Ureter (tissue), 1 donor: ENCODE measurements at places on chromosomes 6 and 20.
A peak's percentile ranks its signal among the peaks of the same experiment; 100 is the strongest.

- no peak for DNase-seq
Observed at GRCh38 chr6:3456395-3456897, 404 bp downstream of the SLC22A23 start.

- DNase-seq = no peak
Observed at GRCh38 chr6:42406306-42407280, 45.1 kb downstream of the TRERF1 start.

- no peak for DNase-seq
Observed at GRCh38 chr6:99219788-99220187, 129.7 kb downstream of the FAXC start.

DNA sequence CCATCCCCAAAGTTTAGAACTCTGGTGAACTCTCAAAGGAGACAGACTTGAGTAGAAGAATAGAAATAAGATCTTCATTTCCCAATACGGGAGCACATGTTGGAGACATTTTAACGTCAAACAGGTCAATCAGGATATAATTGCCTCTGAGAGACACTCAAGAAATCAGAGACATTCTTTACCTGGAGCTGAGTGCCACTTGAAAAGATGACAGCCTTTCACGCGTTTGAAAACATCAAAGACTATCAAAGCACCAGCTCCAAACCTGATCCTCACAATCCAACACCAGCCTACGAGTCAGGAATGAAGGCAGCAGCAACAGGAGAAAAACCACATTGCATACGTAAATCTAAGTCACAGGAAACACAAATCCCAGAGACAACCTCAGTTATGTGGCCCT, 571.5 kb upstream of the CDH4 start:
- DNase-seq = no peak

DNA sequence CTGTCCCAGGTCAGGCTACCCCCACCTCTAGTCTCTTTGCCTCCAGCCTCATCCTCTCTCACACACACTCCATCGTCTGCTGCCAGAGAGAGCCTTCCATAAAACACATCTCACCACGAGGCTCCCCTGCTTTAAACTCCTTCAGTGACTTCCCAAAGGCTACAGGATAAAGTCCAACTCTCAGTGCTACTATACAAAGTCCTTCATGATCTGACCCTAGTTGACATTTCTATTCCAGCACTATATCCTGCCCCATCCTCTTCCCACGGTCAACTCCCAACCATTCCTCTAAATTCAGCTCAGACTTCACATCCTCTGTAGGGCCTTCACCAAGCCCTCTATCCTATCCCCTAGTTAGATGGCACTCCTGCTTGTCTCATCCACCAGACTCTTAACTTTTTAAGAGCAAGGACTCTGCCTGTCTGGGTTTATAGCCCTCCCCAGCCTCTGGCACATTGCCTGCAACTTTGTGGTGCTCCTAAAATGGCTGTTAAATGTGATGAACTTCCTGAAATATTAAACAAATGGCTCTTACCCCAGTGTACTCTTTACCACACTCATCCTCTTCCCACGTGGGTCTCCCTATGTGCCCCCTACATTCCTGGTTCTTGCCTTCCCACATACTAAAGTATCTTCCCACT, 36.1 kb downstream of the KIF16B start:
- no peak for DNase-seq

- no peak for DNase-seq
Observed at GRCh38 chr6:93581371-93581770, 162.0 kb upstream of the EPHA7 start.

DNA sequence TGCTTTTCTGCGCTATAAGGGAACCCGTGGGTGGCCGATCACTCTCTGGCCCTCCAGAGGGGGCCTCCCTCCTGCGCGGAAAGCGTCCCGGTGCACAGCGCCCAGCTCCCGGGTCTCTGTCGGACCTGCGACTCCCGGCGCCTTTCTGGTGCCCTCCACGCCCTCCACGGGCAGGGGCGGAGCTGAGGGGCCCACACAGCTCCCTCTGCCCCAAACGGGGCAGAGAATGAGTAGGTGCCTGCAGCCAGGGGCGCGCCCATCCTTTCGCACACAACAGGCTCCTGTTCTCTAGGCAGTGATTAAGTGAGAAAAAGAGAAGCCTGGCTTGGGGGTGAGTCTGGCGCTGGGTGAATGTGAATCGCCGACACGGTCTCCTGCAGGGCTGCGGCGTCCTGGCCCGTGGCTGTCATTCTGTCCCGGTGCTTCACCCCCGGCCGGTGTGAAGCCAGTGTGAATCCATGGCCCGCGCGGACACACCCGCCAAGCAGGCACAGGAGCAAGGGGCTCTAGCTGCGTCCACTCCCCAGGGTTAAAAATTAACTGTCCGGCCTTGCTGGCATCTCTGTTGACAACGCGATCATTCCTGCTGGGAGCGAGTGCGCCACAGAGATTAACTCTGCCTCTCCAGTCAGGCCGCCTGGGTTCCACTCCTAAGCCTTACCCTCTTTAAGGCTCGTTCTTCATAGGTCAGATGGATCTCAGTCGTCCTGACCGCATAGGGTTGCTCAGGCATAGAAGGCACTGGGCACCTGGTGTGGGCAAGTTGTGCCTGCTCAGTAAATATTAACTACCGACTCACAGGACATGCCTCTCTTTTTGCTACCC, 88.8 kb downstream of the PCSK2 start:
- no peak for DNase-seq

DNA sequence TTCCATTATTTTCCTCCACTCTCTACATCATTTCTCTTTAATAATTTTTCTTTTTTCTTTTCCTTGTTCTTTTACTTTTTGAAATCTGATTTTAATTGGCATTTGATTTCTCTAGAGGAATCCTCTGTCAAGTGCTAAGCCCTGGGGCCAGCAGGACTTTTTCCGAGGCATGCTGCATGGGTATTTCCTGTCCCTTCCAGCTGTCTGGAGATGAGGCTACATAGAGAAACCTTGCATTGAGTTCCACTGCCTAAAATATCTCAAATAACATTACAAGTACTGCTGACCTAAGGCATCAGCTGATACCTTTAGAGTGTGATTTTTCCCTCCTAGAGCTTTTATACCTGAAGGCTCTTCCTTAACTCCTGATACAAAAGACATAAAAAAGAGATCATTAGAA, 6.2 kb downstream of the RNF217 start:
- DNase-seq = no peak

DNA sequence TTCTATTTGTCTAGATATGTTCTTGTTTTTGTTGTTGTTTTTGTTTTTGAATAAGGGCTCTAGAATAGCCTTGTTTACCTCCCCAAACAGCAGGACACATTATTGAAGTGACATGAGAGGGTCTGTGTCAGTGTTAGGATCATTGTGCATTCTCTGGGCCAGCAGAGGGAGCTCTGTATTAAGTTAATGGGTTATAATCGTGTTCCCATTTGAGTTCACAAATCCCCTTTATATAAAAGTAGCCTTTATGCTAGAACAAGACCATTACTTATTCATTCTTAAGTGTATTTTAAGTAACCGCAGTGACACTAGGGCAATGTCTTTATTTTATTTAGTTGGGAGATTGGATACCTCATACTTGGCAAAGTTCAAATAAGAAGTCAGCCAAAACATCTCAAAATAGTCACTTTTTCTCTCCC, 44.8 kb downstream of the STK4 start:
- peak; percentile 63 for DNase-seq

- no peak for DNase-seq
Observed at GRCh38 chr6:20104696-20105095, 107.6 kb downstream of the MBOAT1 start.

- no peak for DNase-seq
Observed at GRCh38 chr20:32440069-32440757, 82.1 kb downstream of the ASXL1 start.

GRCh38 chr20:61991476-61991875, 74.2 kb downstream of the TAF4 start:
- no peak for DNase-seq

DNA sequence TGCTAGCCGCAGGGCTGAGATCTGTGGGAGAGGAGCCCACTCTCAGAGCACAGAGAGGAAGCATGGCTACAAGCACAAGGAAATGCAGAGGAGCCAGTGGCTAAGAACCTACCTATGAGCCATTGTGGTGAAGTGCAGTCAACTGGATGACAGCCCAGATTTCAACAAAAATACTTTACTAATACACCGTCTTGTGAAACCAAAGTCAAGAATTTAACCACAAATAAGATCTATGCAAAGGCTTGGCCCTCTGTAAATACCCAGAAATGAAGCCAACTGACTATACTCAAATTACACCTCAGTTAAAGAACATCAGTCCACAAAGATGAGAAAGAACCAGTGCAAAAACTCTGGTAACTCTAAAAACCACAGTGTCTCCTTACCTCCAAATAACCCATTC, 40.1 kb upstream of the PTCHD4 start:
- DNase-seq = no peak

DNA sequence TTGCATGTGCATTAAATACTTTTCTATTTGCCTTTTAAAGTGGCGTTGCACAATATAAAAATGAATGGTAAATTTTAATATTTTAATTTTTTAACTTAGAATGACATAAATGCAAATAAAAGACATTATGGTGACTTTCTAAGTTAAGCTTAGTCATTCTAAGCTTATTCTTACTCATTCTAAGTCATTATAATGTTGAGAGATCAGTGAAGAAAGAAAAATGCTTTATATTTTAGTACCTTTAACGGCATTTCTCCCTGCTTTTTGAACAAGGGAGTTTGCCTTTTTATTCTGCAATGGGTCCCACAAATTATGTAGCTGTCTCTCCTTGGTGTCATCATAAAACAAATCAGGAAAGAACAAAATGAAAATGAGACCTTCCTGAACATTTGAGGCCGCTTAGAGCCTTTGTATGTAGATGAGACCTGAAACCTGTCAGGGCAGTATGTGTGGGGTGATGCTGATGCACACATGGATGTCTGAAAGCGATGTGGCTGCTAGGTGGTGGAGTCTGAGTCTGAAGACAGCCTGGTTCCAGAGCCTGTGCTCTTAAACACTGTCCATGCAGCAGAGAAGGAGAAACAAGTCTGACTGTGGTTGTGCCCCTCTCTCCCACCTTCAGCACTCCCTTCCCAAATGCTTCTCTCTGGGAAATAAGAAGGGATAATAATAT, 158.0 kb downstream of the PHF3 start:
- DNase-seq = no peak

DNA sequence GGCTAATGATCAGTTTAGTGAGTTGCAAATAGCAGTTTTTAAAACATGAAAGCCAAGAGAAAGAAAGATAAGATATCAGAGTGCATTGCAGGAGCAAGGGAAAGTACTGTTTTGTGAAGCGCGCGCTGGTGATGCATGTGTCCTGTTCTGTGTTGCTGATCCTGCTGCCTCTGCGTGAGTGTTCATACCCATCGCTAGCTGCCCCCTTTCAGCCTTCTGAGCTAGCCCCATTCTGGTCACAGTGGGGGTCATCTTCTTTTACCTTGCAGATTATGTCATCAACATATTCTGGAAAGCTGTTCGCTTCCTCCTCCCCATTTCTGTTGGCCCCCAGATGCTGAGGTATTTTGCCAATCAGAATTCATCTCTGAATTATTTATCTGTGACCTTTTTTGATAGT, 1.9 kb downstream of the MRAP2 start:
- no peak for DNase-seq

DNA sequence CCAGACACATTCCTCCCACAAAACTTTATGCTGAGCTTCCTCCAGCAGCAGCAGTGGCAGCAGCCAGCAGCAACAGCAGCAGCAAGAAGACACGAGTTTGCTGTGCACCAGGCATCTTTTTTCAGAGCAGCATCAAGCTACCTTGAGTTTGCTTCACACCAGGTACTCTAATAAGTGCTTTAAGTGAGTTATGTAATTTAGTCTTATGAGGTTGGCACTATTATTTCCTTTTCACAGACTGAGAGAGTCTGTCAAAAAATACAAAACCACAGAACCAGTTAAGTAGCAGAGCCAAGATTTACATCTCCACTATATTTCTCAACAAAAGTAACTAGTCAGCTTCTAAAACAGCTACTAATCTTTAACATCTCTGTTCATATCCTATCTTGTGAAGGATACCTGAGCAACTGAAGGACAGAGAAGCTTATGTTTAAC, 23.7 kb downstream of the RANBP9 start:
- no peak for DNase-seq

DNA sequence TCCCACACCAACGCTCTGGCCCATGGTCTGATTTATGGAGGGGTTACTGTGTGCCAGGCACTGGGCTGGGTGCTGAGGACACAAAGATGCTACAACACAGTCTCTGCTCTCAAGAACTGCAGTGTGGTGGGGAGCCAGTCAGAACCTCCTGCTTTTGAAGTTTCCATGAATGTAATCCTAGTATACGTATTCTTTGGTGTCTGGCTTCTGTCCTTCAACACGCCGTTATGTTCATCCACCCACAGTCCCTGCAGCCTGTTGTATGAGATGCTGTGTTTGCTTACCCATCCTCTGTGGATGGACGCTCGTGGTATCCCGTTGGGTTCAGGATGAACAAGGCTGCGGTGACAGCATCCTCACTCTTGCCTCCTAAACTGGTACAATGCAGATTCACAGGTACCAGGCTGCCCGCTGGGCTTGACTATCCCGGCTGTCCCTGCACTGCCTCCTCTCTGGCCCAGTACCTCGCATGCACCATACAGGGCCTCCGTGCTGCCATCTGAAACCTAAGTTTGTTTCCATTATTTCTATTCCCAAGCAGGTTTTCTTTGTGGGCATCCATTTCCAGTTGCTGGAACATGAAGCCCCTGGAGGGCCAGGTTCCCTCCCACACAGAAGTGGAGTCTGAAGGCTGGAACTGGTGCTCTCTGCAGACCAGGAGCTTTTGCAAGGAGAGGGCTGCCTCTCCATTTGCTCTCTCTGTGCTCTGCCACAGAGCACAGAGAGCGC, 364.5 kb downstream of the ZFAND3 start:
- no peak for DNase-seq

GRCh38 chr6:38012573-38012972, 193.0 kb downstream of the ZFAND3 start:
- no peak for DNase-seq

- DNase-seq = peak; percentile 37
Observed at GRCh38 chr6:158786645-158787304, 32.4 kb downstream of the EZR start.

- DNase-seq = no peak
Observed at GRCh38 chr20:49286689-49287551, 9.1 kb upstream of the ZNFX1 start.

GRCh38 chr20:13610184-13610583, 28.5 kb downstream of the TASP1 start:
- no peak for DNase-seq

- no peak for DNase-seq
Observed at GRCh38 chr6:72035966-72036365, 149.6 kb downstream of the RIMS1 start.

DNA sequence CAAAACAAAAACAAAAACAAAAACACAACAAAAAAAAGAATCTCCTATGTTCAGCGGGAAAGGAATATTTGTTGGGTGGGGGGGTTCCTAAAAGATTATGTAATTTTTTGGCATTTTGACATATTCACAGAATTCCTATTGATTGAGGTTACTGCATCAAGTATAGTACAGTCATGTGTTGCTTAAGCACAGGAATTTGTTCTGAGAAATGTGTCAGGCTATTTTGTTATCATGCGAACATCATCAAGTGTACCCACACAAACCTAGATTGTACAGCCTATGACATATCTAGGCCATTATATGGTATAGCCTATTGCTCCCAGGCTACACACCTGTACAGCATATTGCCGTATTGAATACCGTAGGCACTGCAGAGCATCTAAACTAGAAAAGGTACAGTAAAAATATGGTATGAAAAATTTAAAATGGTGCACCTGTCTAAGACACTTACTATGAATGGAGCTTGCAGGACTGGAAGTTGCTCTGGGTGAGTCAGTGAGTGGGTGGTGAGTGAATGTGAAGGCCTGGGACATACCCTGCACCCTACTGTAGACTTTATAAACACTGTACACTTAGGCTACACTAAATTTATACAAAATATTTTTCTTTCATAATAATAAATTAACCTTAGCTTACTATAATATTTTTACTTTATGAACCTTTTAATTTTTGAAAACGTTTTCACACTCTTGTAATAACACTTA, 110.6 kb downstream of the CDKAL1 start:
- no peak for DNase-seq
